ENCODE measurements at places on chromosomes 3 and 15.

GRCh38 chr3:37271611-37272010, 97.2 kb upstream of the LRRFIP2 start:
- no peak for DNase-seq

DNA sequence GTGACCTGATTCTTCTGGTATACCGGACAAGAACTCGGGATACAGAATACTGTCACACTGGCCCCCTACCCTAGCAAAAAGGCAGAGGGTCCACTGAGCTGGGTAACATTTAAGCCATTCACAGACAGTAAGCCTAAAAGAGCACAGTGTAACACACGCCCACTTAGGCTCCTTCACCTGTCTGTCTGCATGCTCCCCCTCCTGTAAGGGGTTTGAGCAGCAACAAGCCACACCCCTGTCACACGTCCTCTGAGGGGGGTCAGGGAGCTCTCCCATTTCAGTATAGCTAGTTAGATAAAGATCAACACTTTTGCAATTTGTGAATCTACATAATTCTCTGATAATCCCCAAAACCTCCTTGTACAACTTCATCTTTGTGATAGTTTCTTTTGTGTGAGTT, 586.3 kb upstream of the LMCD1 start:
- no peak for DNase-seq

GRCh38 chr15:65106011-65106590, 8.9 kb downstream of the UBAP1L start:
- no peak for DNase-seq

GRCh38 chr15:69792823-69793222, 304.9 kb downstream of the TLE3 start:
- no peak for DNase-seq

DNA sequence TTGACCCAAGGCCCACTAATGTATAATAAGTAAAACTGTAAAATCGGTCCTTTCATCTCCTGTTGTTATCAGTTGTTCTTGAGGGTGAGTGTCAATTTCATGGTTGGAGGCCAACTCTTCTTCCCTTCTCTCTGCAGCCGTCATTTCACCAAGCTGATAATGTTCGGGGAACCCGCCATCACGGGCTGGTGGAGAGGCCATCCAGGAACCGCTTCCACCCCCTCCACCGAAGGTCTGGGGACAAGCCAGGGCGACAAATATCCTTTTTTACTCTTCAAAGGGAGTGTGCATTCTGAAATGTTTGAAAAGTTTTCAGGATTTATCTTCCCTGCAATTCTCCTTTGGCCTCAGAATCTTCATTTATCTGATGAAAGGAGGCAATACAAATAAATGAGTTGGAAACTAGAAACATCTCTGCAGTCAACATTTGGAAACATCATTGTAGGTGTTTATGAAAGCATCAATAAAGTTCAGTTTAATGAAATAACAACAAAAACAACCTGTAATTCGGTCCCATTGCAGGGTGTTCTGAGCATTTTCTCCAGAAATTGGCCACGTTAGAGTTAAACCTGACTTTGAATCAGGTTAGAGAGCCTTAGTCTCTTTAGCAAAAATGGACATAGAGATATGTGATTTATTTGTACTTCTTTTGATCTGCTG, 63.9 kb downstream of the CRTC3 start:
- DNase-seq = no peak

- DNase-seq = no peak
Observed at GRCh38 chr3:69354948-69355347, 30.9 kb downstream of the FRMD4B start.

DNA sequence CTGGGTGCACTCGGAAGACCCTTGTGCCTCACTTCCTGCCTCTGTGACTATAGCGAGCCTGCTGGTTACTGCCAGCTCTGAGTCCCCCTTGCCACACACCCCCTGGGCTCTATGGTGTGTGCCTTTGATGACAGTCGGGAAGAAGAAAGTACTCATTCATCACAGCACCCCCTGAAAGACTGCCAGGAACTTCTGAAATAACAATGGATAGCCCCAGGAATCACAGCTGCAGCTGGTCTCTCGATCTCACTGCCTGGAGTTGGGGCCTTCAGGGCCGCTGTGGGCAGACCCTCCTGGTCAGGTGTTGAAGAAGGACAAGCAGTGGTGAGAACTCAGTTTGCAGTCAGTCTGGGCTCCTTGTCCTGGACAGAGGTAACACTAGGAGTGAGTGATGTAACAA, 9.8 kb upstream of the RPP14 start:
- no peak for DNase-seq

DNA sequence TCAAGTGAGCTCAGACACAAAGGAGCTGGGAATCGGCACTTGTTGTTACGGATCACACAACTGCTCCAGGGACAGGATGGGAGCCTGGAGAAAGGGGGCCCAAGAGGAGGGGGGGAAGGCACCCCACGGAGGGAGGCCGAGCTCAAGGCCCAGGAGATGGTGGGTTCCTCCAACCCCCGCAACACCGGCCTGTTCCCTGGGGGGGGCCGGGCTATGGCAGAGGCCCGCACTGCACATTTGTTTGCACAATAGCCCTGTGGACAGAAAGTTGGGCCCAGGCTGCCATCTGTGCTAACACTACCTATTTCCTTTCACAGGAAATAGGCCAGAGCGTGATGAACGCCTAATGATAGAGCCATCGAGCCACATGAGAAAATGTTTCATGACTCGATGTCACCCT, 147.1 kb downstream of the NSMCE3 start:
- no peak for DNase-seq

- peak; percentile 92 for DNase-seq
Observed at GRCh38 chr15:47820747-47821319, 103.5 kb downstream of the SEMA6D start.

DNA sequence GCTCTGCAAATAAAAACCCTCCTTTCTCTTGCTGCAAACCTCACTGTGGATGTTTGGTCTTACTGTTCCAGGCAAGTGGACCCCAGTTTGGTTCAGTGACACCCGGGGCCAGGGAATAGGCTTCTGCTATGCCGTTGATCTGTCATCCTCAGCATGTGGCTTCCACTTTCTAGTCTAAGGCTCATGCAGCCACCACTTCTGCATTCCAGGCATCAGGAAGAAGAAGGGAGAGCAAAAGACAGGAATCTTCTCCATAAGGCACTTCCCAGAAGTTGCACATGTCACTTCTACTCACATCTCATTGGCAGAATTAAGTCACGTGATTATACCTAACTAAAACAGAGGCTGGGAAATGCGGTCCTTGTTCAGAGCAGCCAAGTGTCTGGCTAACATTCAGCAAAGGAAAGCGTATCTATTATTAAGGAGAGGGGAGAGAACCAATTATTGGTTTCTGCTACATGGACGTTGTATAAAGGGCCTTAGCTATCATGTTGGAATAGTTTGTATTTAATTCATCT, 173.6 kb upstream of the PFN2 start:
- no peak for DNase-seq

GRCh38 chr3:82186017-82186416, 424.6 kb upstream of the GBE1 start:
- no peak for DNase-seq

GRCh38 chr3:73137736-73138403, 76.4 kb downstream of the EBLN2 start:
- DNase-seq = no peak

DNA sequence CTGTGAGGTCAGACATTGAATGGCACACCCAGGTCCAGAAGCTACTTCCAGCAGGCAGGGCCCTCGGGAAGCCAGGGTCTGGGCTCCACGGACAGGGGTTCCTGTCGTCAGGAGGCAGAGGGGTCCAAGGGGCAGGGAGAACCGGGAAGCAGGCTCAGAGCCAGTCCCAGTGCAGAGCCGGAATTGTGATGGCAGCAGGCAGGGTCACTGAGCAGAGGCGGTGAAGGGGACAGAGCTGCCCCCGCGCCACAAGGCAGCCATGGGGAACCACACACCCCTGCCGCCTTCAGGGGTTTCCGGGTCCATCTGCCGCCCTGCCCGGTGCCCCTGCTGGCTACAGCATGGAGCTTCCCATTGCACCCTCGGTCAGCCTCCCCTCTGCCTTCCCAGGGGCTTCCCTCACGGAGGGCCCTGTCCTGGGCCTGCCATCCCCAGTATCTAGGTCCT, 136.9 kb downstream of the NSMCE3 start:
- DNase-seq = no peak

DNA sequence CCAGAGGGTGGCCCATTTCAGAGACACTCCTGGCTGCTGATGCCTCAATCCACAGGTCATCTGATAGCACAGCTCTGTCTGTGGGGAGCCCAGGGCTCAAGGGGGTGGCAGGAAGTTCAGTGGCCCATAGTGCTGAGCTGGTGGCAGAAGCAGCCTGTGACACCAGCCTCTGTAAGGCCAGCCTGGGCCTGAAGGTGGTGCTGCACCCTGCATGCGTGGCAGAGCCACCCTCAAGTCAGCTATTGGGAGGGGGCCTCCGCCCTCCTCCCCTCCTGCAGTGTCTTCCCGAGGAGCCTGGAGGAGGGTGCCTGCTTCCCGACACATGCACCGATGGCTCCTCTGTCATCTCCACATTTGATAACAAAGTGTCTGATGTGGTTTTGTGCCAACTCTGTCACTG, 3.0 kb downstream of the PLA1A start:
- no peak for DNase-seq

DNA sequence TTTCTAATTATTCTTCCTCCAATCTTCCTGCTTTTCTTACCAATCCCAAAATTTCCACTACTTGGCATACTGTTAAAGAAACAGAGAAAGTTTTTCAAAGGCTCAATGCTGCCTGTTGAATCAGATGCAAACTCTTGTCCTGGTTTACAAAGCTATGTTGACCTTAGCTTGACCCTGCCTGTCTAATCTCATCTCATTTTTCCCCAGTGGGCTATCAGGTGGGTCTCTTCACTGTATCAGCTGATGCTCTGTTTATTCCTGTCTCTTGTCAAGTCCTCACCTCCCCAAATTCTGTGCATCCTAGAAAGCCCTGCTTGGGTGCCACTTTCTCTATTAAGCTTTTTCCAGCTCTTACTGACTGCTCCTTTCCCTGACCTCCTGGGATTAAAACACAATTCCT, 18.2 kb downstream of the NFKBIZ start:
- no peak for DNase-seq

GRCh38 chr3:186783731-186784515, 546 bp downstream of the EIF4A2 start:
- peak; percentile 83 for DNase-seq

DNA sequence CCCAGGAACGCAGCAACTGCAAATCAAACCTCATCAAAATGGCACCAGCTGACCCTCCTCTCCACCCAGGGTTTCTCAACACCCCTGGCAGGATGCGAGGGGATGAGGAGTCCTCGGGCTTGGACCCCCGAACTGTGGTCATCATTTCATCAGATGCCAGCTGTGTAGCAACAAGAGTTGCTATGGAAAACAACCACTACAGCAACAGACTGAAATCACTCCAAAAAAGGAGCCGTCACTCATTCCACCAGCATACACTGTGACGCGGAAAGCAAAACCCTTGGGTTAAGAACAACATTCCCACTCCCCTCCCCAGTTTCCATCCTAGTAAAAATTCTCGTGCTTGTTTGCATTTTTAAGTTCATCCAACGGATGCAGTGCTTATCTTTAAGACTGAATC, 40.1 kb downstream of the VGLL4 start:
- peak; percentile 94 for DNase-seq

DNA sequence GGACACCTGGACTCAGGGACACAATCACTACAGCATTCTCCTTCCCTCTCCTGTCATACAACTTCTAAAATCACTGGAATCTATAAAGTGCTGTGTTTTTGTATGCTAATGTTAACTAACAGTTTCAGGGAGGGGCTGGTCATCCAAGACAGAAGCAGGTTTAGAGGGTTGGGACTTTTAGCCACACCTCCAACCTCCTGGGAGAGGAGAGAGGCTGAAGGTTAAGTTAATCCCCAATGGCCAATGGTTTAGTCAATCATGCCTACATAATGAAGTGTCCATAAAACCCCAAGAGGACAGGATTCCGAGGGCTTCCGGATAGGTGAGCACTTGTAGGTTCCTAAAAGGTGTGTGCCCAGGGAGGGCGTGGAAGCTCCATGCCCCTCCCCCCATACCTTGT, 219.3 kb upstream of the CTNNB1 start:
- DNase-seq = no peak

DNA sequence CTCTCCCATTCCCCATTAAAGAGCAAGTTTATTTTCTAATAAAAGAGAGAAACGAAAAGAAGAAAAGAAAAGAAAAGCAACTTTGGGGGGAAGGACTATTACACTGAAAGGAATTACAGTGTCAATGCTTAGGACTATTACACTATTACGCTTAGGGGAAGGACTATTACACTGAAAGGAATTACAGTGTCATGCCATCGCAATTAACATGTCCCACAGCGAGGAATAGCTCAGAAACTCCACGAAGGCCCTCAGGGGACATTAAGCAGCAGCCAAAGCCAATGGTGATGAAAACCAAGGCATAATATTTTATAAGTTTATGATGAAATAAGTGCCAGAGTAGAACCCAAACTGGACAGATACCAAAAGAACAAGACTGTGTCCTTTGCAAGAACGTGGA, 22.1 kb upstream of the DET1 start:
- DNase-seq = no peak

- DNase-seq = peak; percentile 68
Observed at GRCh38 chr15:88624156-88624970, 3.2 kb downstream of the AEN start.

DNA sequence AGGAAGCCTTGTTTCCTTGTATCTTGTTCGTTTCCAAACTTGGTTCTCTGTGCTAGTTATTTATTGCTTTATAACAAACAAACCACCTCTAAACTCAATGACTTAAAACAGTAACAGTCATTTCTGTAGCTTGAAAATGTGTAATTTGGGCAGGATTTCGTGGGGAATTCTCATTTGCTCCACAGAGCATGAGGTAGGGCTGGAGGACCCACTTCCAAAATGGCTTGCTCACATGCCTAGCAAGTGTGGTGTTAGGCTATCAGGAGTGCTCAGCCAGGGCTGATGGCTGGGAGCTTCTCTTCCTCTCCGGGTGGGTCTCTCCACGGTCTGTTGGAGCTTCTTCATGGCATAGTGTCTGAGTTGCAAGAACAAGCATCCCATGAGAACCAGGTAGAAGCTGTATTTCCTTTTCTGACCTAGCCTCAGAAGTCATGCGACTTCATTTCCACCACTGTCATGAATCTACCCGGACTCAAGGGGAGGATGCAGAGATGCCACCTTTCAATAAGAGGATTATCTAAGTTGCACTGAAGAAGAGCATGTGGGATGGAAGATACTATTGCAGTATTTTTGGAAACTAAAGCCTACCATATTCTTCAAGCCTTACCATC, 8.2 kb upstream of the TNIK start:
- no peak for DNase-seq

DNA sequence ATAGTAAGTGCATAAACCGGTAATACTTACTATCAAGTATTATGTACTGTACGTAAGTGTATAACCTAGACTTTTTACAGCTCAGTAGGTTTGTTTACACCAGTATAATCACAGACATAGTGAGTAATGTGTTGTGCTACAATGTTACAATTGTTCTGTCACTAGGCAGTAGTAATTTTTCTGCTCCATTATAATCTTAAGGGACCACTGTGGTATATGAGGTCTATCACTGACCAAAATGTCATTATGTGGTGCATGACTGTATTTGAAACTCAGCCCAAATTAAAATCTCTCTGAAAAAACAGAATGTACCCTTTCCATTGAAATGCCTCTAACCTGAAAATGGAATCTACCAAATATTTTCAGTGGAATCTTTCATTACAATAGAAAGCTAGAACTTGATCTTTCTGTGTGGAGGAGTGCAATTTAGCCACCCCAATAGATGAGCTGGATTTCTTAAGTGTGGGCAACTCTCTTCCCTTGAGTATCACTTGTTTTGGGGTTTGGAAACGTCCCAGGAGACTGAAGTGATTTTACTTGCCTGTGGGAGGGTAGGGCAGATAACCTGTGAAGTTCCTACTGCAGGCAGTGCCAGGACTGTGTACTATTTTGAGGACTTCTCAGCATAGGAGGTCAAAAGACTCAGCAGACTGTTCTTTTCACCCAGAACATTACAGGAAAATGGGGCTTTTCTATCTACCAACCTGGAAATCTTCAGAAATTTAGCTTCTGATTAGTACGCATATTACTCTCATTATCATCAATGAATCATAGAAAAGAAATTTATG, 50.9 kb downstream of the FAM98B start:
- no peak for DNase-seq
